ENCODE measurements at places on chromosomes 7 and 10. TPM values are rescaled to one million over a fixed set of nuclear protein-coding genes. Genes with fewer than 3 reads are reported as not detected.
A peak's percentile ranks its signal among the peaks of the same experiment; 100 is the strongest.

DNA sequence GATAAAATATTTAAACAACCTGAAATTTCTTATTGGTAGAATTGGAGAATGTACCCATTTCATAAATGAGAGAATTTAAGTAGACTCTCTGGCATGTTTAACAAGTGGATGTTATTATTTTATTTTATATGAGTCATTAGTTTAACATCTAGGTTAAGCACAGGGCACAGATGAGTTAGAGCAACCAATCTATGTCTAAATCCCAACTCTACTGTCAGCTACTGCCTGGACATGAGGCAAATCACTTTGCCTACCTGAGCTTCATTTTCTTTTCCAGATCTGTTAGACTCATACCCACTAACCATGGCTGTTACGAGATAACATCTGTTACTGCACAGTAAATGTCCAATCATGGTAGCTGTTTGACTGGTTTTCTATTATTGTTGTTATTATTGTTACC, 251.1 kb downstream of the INHBA start:
- H3K4me3 ChIP-seq = no peak overlapping the region
- DNase-seq = no peak
- H3K4me1 ChIP-seq = no peaks in the 10 kb centered on the region

ACSL5 gene
- total RNA-seq = not detected

GRCh38 chr10:35412900-35413491, 76.7 kb downstream of the CCNY start:
- DNase-seq = no peak
- H3K4me1 ChIP-seq = peaks cover 48% of the 10 kb centered on the region
- no peaks in the 10 kb centered on the region for H3K27me3 ChIP-seq
- H3K27ac ChIP-seq = 0 out of 2 replicates have a peak overlapping the region, but pooled peaks have one; percentile 76

GRCh38 chr7:121449735-121450240, 53.7 kb upstream of the FAM3C start:
- no peak overlapping the region for H3K4me3 ChIP-seq
- no peaks in the 10 kb centered on the region for H3K27me3 ChIP-seq
- H3K36me3 ChIP-seq = no peaks in the 10 kb centered on the region
- DNase-seq = no peak

PLAC9 gene
- total RNA-seq = 0.89 TPM

GRCh38 chr10:122132882-122133565, 138.1 kb upstream of the BTBD16 start:
- H3K27ac ChIP-seq = peak overlapping the region; percentile 59
- H3K4me3 ChIP-seq = no peak overlapping the region
- no peaks in the 10 kb centered on the region for H3K36me3 ChIP-seq
- DNase-seq = no peak
- no peaks in the 10 kb centered on the region for H3K27me3 ChIP-seq
- peaks cover 14% of the 10 kb centered on the region for H3K4me1 ChIP-seq

KLF14 gene
- not detected for total RNA-seq

EPDR1 gene
- 13.8 TPM for total RNA-seq

GRCh38 chr10:10785627-10786026, 232.0 kb upstream of the CELF2 start:
- no peak overlapping the region for H3K4me3 ChIP-seq
- no peak overlapping the region for H3K27ac ChIP-seq
- H3K36me3 ChIP-seq = no peaks in the 10 kb centered on the region
- no peaks in the 10 kb centered on the region for H3K27me3 ChIP-seq

- peak overlapping the region; percentile 85 for H3K27ac ChIP-seq
- H3K4me3 ChIP-seq = peak overlapping the region; percentile 56
- H3K36me3 ChIP-seq = no peaks in the 10 kb centered on the region
- DNase-seq = no peak
- no peaks in the 10 kb centered on the region for H3K27me3 ChIP-seq
Observed at GRCh38 chr10:27242473-27242950, 1.9 kb upstream of the ACBD5 start.

DNA sequence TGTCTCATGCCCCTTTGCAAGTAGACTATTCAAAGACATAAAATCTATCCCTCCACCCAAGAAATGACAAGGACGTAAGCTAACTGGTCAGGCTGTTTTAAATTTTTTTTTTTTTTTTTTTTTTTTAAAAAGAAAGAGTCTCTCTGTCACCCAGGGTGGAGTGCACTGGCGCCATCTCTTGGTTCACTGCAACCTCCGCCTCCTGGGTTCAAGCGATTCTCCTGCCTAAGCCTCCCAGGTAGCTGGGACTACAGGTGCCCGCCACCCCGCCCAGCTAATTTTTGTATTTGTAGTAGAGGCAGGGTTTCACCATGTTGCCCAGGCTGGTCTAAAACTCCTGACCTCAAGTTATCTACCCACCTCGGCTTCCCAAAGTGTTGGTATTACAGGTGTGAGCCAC, 11.2 kb downstream of the TRA2A start:
- H3K27me3 ChIP-seq = no peaks in the 10 kb centered on the region
- peaks cover 48% of the 10 kb centered on the region for H3K36me3 ChIP-seq
- H3K4me1 ChIP-seq = no peaks in the 10 kb centered on the region
- peak; percentile 41 for DNase-seq

DNA sequence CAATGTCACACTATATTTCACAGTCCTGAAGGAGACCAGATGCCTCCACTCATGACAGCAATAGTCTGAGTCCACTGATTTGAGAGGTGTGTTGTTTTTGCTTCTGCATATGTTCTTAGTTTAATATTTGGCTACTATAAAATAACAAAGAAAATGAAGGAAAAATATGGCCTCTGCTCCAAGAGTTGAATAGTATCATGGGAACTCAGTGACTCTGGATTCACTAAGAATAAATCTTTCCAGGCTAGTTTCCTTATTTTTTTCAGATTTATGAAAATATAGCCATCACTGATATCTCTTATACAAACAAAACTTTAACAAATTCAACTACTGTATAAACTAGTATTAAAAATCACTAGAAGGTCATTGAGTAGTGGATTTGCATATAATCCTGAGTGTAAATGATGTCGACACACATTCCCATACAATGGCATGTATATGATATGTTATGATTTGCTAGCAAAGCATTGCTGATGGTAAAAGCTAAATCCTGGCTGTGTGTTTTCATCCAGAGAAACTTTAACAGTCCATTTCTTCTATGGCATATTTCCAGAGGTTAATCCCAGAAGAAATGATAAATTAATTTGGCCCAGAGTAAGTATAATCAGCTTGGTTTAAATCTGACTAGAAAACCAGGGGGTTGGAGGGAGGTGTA, 66.0 kb upstream of the VIPR2 start:
- H3K36me3 ChIP-seq = no peaks in the 10 kb centered on the region
- no peak overlapping the region for H3K4me3 ChIP-seq
- H3K4me1 ChIP-seq = no peaks in the 10 kb centered on the region
- H3K27me3 ChIP-seq = no peaks in the 10 kb centered on the region
- DNase-seq = no peak
- H3K27ac ChIP-seq = no peak overlapping the region

DNA sequence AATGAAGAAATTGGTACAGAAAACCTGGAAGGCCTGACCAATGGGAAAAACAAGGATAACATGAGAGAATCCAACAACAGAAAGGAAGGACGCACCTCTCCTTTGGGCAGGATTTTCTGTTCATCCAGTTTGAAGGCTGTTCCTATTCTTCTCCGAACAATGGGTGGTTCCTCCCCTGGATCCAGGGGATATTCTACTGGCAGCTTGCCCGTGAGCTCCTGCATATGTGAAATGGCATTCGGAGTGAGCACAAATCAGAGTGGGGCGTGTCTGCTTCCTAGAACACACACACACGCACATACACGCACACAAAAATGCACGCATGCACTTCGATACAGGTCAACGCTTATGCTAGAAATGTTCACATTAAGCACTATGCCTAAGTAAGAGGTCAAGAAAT, 83.5 kb downstream of the PRPF18 start:
- H3K4me1 ChIP-seq = peaks cover 21% of the 10 kb centered on the region
- DNase-seq = no peak
- H3K4me3 ChIP-seq = no peak overlapping the region
- H3K36me3 ChIP-seq = 0 out of 2 replicates have a peak, but pooled peaks cover 4% of the 10 kb centered on the region
- H3K27ac ChIP-seq = peak overlapping the region; percentile 76

PRSS2 gene
- total RNA-seq = not detected

KCNH2 gene
- total RNA-seq = 14.7 TPM

DNA sequence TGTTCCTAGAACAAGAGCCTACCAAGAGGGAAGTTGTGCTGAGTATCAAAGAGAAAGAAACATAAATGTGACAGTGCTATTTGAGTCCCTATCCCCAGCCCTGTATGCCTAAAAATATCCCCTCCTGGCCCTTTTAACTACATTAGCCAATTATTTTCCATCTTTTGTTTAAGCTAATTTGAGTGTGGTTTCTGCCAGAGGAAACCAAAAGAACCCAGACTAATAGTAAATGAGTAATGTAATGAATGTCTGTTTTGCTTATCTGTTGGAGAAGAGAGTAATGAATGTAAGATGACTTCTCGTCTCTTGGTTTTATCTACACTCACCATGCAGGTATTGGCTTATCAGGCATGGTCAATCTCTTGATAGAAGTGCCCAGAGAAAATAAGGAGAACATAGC, 134.4 kb upstream of the CDK1 start:
- H3K4me3 ChIP-seq = no peak overlapping the region
- no peaks in the 10 kb centered on the region for H3K36me3 ChIP-seq
- no peaks in the 10 kb centered on the region for H3K4me1 ChIP-seq
- DNase-seq = no peak

DNA sequence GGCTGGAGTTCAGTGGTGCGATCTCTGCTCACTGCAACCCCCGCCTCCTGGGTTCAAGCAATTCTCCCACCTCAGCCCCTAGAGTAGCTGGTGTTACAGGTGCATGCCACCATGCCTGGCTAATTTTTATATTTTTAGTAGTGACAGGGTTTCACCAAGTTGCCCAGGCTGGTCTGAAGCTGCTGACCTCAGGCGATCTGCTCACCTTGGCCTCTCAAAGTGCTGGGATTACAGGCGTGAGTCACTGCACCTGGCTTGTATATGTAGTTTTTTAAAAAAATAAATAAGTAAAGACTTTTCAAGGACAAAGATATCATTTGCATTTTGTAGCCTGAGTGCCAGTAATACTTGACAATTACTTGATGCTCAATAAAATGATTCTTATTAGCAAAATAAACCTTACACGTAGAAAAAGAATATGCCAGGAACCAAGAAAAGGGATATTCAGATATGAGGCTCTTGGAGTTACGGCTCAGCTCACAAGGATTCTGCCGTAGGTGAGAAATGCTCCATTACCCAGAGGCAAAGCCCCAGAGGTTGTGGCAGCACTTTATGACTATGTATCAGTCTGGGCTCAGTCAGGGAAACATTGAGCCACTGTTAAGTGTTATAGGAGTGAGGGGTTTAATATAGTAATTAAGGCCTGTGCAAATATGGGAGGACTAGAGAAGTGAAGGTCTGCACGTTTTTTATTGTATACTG, 98.5 kb downstream of the TPST1 start:
- DNase-seq = no peak
- H3K4me3 ChIP-seq = no peak overlapping the region
- H3K27me3 ChIP-seq = no peaks in the 10 kb centered on the region
- peaks cover 25% of the 10 kb centered on the region for H3K4me1 ChIP-seq

GRCh38 chr10:103651783-103652476, 158.4 kb downstream of the NEURL1 start:
- no peaks in the 10 kb centered on the region for H3K27me3 ChIP-seq
- H3K4me1 ChIP-seq = peaks cover 20% of the 10 kb centered on the region
- H3K36me3 ChIP-seq = no peaks in the 10 kb centered on the region
- H3K27ac ChIP-seq = no peak overlapping the region
- DNase-seq = no peak

GIMAP1 gene
- not detected for total RNA-seq

DNA sequence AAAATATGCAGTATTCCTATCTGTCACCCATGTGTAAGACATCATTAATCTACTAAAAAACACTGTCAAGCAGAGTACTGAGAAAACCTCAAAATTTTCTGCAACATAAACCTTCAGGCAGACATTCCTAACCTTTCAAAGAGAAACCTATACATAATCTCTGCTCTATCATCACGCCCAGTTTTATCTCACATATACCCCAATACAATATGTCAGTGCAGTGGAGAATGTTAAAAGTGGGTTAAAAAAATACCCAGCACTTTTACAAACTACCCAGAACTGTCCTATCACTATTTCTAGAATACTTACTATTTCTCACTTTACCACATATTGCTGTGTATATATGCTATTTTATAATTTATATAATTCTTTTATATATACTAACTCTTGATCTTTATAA, 922.0 kb upstream of the SORCS1 start:
- H3K27ac ChIP-seq = no peak overlapping the region
- H3K36me3 ChIP-seq = no peaks in the 10 kb centered on the region
- no peaks in the 10 kb centered on the region for H3K27me3 ChIP-seq
- no peak overlapping the region for H3K4me3 ChIP-seq
- DNase-seq = no peak

CALD1 gene
- 132 TPM for total RNA-seq

DNA sequence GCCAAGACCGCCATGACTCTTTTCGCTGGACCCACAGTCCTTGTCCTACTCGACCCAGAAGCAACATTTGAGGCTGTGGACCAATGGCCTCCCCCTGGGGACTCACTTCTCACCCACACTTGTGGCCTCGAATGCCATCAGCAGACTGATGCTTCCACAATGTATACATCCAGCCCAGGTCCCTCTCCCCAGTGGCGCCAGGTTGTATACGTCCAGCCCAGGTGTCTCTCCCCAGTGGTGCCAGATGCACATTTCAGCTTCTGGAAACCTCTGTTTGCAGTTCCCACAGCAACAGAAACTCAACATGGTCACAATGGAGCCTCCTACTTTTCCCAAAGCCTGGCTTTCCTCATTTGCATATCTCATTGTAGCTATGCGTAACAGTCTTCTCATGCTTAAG, 210.5 kb upstream of the RNF32 start:
- no peak for DNase-seq
- no peak overlapping the region for H3K4me3 ChIP-seq
- no peaks in the 10 kb centered on the region for H3K27me3 ChIP-seq
- H3K27ac ChIP-seq = no peak overlapping the region
- no peaks in the 10 kb centered on the region for H3K36me3 ChIP-seq

MKI67 gene
- total RNA-seq = 51.3 TPM

VWDE gene
- total RNA-seq = 35.3 TPM

DNA sequence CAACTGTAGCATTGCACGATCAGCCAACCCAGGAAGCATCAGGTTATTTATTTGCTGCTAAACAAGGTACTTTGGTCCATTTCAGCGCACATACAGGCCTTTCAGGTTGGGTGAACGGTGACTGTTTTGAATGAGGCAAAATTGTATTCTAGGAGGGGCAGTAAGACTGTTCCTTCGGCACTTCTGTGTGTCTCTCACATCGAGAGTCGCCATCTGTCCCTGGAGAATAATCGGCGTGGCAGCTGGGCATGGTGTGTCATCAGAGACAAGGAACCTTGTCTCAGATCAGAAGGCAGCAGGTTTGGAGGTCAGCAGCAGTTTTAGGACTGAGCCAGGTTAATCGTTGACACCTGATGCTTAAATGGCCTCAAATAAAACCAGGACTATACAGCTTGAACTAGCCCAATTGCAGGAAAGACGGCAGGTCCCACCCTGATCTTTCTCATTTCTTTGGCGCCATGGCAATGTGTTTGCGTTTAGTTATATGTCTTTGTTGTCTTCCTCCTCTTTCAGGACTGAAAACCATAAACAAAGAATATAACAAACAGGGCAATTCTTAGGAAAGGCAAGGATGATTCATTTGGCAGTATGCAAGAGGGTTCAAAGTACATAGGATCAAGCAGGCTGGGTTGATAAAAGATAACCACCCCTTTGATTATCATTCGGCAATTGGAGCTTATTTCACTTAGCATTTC, 92.0 kb upstream of the PRR15 start:
- no peak for DNase-seq
- no peak overlapping the region for H3K27ac ChIP-seq
- H3K27me3 ChIP-seq = no peaks in the 10 kb centered on the region
- no peak overlapping the region for H3K4me3 ChIP-seq

HNRNPA2B1 gene
- 598 TPM for total RNA-seq

Measured in GM23338 (cell line).